ENCODE measurements at places on chromosomes 6 and 20.
A peak's percentile ranks its signal among the peaks of the same experiment; 100 is the strongest.

DNA sequence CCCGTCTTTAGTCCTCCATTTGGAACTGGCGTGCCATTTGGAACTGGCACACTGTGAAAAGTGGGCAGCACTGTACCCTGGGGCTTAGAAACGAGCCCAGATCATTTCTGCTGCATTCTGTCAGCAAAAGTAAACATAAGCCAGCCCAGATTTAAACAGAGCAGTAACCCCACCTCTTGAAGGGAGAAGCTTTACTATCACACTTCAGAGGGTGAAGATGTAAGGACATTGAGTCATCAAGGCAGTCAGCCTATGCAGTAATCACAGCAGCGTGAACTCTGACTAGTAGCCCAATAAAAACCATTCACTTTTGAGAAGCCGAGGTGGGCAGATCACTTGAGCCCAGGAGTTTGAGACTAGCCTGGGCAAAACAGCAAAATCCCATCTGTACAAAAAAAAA is 216.9 kb downstream of the EYA2 start:
- no peak for DNase-seq

DNA sequence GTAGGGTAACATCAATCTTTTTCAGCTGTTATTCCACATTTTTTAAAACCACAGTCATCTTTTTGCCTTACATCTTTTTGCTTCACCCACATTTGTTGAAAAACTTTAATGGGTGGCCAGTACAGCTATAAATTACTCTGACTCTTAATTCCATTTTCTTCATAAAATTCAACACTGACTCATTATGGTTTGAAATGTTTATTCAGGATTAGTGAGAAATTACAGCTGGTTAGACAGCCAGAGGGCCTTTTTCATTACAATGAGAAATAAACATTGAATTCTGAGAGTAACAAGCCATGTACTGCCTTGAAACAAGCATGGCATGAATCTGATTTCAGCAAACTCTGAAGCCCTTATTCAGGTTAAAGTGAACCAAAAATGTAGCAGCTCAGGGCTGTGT is 19.5 kb downstream of the NDUFAF4 start:
- no peak for DNase-seq

DNA sequence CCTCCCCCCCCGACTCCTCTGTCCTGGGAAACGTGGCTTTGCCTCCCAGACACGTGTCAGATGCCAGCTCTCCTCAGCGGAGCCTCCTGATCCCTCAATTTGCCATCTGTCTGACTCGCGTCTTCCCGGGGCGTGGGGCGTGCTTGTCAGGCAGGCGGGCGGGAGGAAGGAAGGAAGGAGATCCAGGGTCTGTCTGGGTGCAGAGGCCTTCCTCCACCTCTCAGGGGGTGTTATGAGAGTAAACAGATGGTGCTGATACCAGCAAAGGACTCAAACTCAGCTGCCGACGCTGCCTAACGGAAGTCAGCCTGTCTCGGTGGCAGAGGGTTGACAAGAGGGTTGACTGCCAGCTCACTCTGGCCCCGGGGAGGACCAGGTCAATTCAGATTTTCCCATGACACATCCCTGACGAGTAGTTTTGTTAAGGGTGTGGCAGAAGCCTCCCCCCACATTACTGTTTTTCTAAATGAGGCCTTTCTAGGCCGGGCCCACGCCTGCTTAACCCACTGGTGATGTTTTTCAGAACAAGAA is 17.0 kb downstream of the UQCC2 start:
- DNase-seq: no peak

GRCh38 chr6:157535340-157536222 is 154.6 kb downstream of the ZDHHC14 start:
- no peak for DNase-seq

DNA sequence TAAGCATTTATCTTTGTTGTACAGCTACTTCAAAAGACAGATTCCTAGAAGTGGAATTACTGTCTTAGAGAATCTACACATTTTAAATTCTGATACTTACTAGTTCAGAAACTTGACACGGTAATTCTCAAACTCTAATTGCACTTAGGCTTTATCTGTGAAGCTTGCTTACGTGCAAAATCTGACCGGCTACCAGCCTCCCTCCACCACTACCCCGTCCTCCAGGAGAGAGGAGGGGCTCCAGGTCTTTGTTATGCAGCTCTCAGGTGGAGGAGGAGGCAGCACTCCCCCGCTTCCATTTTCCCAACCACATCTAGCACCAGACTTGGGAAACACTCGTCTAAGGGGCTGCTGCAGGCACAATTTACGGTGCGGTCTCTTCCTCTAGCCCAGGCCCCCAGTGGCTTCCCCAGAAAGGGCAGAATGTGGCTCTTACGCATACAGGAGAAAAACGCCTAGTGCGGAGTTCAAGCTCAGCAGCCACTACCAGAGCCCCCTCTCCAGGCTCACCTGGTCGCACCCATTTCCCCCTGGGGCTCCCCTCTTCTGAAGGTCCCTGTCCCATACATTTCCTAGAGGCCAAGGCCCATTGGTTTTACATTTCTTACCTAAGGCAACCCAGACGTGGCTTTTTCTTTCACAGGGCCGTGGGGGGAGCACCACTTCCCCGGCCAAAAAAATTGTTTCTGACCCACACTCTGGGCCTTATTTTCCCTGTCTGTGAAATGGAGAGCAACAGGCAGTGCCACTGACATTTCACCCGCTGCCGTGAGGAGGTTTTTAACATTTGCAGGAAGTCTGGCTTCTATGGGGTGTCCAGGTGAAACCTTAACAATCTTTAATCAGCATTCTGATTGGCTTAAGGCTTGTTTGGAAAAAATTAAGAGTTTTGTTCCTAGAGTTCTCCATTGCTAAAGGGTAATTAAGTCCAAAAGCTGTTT is 1.6 kb upstream of the TGIF2 start:
- no peak for DNase-seq

DNA sequence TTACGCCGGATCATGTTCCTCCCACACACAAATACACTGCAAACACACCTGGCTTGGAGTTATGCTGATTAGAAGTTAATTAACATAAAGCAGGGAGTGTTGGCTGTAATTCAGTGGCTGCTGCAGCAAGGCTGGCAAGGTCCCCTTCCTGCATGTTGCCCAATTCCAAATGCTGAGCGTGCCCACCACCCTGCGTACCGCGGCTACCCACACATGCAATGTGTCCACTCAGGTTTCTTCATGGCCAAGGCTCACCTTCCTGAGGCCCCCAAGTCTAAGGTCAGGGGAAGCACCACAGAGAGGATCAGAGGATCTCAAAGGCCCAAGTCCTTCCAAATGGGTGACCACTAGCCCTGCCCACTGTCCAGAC is 11.6 kb upstream of the PRND start:
- DNase-seq: no peak

DNA sequence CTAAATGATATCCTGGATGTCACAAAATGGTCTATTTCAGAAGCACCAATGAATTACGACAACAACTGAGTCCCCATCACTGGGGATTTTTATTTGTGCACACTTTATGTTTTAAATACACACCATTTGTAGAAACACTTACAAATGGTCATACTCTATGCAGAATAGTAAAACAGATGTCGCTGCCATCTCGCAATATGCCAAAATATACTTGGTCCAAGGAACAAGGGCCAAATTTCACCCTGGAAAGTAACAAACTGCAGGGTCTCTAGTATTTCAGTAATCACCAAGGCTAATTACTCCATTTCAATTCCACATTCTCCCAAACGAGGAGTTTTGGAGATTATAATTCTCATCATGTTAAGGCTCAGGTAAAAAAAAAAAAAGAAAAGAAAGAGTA is 215.2 kb downstream of the LMBRD1 start:
- no peak for DNase-seq

- no peak for DNase-seq
Measured at GRCh38 chr6:16947375-16948015, 154.4 kb upstream of the STMND1 start.

DNA sequence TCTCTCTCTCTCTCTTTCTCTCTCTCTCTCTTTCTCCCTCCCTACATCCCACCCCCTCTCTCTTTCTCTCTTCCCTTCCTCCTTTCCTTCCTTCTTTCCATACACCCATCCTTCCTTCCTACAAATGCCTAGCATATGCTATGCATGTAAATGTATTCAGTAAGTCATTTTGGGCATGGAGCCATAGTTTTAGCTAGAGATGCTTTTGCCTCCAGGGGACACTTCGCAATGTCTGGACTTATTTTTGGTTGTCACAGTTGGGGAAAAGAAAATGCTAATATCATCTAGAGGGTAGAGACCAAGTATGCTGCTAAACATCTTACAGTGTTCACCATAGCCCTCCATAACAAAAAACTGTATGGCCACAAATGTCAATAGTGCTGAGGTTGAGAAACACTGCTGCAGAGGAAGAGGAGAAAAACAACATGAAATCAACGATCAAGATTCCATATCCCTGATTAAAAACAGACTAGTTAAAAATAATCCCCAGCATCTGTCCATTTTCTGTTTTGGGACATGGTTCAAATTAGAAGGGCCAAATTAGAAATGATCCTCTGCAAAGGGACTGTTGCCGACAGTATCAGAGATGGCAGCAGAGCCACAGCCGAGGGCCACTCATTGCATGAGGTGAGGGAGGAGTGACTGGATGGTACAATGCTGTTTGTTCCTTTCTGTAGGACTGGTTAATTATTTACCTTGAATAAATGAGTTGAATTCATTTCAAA is 152.7 kb downstream of the SH3BGRL2 start:
- no peak for DNase-seq

GRCh38 chr6:157613011-157613522 is 210.0 kb upstream of the SNX9 start:
- DNase-seq: no peak

- no peak for DNase-seq
Measured at GRCh38 chr6:2476376-2476775, 231.0 kb upstream of the GMDS start.

DNA sequence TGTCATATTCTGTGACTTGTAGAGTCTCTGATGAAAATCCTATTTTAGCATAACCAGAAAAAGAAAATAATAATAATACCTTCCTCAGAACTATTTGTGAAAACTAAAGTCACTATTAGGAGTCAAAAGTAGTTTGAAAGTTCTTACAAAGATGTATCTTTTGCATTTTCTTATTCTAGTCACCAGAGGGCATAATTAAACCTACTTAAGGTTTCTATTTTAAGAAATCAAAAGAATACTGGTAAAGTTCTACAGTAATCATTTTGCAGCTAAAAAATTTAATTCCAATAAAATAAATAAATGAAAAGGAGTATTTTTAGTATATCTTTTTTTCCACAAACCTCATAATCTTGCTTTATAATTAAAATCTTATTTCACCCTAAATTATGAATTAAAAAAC is 28.0 kb upstream of the MCM9 start:
- DNase-seq: no peak

DNA sequence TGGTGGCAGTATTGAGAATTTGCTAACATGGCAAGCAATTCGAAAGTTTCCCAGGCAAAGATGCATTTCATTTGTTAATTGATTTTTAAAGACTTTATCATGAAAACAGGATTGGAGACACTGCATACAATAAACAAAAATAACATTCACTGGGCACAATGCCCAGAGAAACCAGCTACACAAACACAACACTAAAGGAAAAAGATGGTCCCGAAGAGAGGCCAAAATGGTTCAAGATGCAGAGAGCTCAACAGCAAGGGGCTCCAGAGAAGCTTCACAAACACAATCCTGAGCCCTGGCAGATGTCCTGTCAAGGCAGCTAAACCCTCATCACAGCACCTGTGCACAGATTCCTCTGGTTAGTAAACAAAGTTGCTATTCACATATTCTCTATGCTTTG is 79.3 kb downstream of the INSM1 start:
- DNase-seq: no peak

- no peak for DNase-seq
Measured at GRCh38 chr6:107809966-107810365, 14.1 kb downstream of the SCML4 start.

GRCh38 chr20:50224531-50225255 is 34.1 kb downstream of the CEBPB start:
- no peak for DNase-seq

DNA sequence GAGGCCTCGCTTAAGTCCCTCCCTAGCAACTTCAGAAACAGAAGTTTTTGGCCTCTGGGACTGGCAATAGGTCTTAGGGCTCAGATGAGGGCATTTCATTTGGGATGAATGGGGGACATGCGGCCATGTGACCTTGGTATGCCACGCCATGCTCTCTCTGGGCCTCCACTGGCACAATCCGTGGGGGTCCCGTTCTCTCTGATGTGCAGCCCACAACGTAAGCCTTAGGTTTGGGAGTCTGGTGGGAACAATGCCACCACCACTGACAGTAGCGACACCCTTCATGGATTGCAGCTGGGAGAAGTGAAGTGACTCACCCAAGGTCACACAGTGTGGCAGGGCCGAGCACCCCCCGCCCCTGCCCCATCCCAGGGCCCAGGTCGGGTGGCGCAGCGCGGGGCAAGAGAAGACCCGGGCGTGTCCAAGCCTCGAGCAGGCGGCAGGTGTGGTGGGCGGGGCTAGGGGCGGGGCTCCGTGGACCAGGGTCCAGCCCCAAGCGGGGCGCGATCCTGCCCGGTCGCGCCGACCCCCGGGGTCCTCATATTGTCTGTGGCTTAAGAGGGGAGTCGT is 864 bp upstream of the CEBPB start:
- peak; percentile 25 for DNase-seq

DNA sequence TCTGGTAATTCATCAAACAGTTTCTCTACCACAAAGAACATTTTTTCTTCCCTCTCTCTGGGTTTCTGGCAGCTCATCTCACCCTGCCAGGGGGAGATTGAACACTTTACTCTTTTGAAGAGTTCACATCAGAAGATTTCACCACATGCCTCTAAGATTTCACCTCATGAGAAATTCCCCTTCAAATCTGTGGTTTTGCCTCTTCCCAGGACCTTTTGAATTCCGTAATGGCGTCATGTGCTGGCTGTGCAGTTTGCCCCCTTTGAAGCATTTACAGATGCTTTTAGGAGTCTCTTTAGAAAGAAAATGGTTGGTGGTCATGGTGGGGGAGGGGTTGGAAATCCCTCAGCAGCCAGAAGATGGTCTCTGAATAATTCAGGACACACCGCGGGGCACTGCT is 486.1 kb downstream of the QKI start:
- no peak for DNase-seq

DNA sequence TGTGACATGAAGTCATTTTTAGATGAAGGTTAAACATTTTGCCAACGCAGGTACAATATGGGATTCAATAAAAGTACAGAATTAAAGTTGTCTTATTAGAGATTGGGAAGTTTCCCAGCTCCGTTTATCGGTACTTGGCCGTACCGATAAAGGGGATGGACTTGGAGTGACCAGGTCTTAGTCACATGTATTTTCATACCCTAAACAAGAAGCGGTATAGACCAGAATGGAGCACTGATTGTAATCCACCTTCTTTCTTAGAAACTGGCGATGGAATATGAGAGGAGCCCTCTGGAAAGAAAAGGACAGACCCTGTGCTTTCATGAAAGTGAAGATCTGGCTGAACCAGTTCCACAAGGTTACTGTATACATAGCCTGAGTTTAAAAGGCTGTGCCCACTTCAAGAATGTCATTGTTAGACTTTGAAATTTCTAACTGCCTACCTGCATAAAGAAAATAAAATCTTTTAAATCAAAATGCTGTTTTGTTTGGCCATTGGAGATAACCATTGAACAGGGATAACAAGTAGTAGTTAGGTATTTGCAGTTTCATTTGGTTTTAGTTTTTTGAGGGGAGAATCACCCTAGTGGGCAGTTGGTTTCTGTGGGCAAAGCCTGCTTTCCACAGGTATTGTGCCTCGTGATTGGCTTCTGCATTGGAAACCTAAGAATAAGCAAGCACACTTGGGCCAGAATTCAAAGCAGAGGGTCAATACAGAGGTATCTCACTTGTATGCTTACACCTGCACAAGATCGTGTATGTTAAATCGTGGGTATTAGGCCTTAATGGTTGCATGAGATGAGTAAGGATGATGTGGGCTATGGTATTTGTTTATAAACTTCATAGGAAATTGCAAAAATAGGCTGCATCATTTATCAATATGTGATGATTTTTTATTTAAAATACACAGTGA is 11.2 kb upstream of the ZNFX1 start:
- no peak for DNase-seq

Data from activated CD4-positive, alpha-beta T cell treated with anti-CD3 and anti-CD28 coated beads, Interleukin-2, amount 50 U/mL, for 24 hours (primary cell).